ENCODE measurements at places on chromosomes 12 and 14. TPM values are rescaled to one million over a fixed set of nuclear protein-coding genes. Genes with fewer than 3 reads are reported as not detected.

Gene MUCL1
- not detected for total RNA-seq

Gene GPR65
- total RNA-seq = 0.12 TPM

Gene PRKAB1
- total RNA-seq = 12.6 TPM

Gene SRRM4
- total RNA-seq = not detected

Gene FAIM2
- 0.81 TPM for total RNA-seq

Gene KCNA5
- not detected for total RNA-seq

Gene BDKRB1
- total RNA-seq = 0.53 TPM

Gene ANG
- 7.8 TPM for total RNA-seq

Gene TMEM229B
- total RNA-seq = 1.2 TPM

Gene SLC7A8
- 75.6 TPM for total RNA-seq

Gene FBXL14
- total RNA-seq = 9.9 TPM

Gene TEX52
- total RNA-seq = not detected

Gene DGLUCY
- total RNA-seq = 62.2 TPM

Gene KRT83
- not detected for total RNA-seq

Gene MANSC4
- not detected for total RNA-seq

Gene AICDA
- total RNA-seq = not detected

Gene IL31
- total RNA-seq = not detected

Gene RPGRIP1
- total RNA-seq = not detected

Data from aortic smooth muscle cell (primary cell).